Mesendoderm (in vitro differentiated cells): ENCODE measurements at places on chromosomes 7 and 10.

- no peaks in the 10 kb centered on the region for H3K36me3 ChIP-seq
- DNase-seq: no peak
- no peaks in the 10 kb centered on the region for H3K4me1 ChIP-seq
Measured at GRCh38 chr10:48404646-48405045, 98.2 kb downstream of the MAPK8 start.

- H3K36me3 ChIP-seq: no peaks in the 10 kb centered on the region
- no peaks in the 10 kb centered on the region for H3K27me3 ChIP-seq
- H3K4me1 ChIP-seq: no peaks in the 10 kb centered on the region
- no peak for DNase-seq
Measured at GRCh38 chr7:86720306-86720705, 76.6 kb downstream of the GRM3 start.

GRCh38 chr10:33010132-33011037, 52.4 kb upstream of the ITGB1 start:
- DNase-seq: peak; percentile 83
- no peak overlapping the region for H3K27ac ChIP-seq
- H3K27me3 ChIP-seq: no peaks in the 10 kb centered on the region
- H3K4me1 ChIP-seq: peaks cover 2% of the 10 kb centered on the region
- H3K4me3 ChIP-seq: no peak overlapping the region

GRCh38 chr7:34187798-34188307, 282.5 kb downstream of the BMPER start:
- H3K36me3 ChIP-seq: no peaks in the 10 kb centered on the region
- no peaks in the 10 kb centered on the region for H3K27me3 ChIP-seq
- no peak overlapping the region for H3K27ac ChIP-seq
- no peak for DNase-seq
- H3K4me3 ChIP-seq: no peak overlapping the region

DNA sequence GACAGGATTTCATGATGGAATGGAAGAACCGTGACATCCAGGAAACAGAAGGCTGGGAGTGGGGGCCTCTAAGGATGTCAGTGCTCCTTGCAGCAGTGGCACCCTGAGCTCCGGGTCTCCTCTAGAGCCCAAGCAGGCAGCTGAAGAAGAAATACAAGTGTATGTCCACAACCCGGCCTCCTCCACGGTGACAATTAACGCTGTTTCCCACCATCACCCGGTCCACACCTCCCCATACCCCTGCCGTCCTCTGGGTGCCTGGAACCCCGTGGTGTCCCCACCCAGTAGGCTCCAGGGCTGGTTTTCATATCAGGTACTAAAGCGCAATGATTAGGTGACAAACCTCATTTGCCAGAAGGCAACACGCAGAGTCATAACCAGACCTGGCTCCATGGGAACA, 30.3 kb downstream of the GRID1 start:
- H3K27ac ChIP-seq: no peak overlapping the region
- H3K36me3 ChIP-seq: no peaks in the 10 kb centered on the region
- H3K4me3 ChIP-seq: no peak overlapping the region
- H3K27me3 ChIP-seq: no peaks in the 10 kb centered on the region
- H3K4me1 ChIP-seq: no peaks in the 10 kb centered on the region
- no peak for DNase-seq

DNA sequence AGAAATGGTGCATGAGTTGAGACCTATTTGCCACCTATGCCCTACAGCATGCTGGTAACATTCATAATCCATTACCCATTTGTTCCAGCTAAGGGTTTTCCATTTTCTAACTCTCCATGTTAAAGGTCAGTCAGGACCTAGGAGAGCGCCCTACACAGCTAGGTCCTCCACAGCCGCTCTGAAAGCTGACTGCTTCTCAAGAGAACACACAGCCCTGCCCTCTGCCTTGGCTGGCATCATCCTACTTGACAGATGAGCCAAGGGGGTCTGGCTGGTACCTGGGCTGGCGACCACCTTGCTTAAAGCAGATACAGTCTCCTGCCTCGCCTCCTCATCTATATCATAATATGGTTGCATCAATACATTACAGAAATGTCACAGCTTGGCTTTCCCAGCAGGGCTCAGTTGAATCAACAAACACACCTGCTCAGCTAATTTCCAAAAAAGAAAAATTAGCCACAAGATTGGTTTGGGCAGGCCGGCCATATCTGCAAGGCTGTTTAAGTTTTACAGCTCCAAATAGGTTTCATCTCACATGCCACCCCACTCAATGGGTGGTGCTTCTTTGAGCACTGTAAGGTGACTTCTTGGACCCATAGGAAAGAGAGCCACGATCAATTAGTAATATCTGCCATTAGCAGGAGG, 17.3 kb downstream of the TLL2 start:
- no peaks in the 10 kb centered on the region for H3K4me1 ChIP-seq
- no peaks in the 10 kb centered on the region for H3K36me3 ChIP-seq
- no peak overlapping the region for H3K4me3 ChIP-seq
- no peak overlapping the region for H3K27ac ChIP-seq
- DNase-seq: peak; percentile 54
- no peaks in the 10 kb centered on the region for H3K27me3 ChIP-seq
